ENCODE measurements at places on chromosomes 5 and 9. TPM values are rescaled to one million over a fixed set of nuclear protein-coding genes. Genes with fewer than 3 reads are reported as not detected.

C5orf52 gene
- total RNA-seq = not detected

GRCh38 chr9:94110821-94111252, 26.6 kb downstream of the PTPDC1 start:
- DNase-seq = peak; percentile 94

SLC6A18 gene
- total RNA-seq = not detected

DNA sequence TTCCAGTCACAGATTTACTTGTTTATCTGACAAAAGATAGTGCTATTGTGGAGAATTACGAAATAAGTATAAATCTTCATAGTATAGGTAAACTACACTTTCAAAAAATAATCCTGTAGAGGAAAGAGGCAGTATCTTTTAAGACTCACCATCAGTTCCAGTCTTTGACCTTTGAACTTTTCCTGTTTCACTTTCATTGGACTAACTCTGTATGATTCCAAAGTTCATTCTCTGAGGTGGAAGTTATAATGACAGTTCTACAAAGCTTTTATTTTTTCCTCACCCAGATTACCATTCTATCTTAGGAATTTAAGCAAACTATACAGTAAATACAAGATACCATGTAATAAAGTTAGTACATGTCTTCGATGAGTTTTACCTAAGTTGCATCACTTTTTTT, 901.3 kb upstream of the SEMA6A start:
- no peak for DNase-seq

DNA sequence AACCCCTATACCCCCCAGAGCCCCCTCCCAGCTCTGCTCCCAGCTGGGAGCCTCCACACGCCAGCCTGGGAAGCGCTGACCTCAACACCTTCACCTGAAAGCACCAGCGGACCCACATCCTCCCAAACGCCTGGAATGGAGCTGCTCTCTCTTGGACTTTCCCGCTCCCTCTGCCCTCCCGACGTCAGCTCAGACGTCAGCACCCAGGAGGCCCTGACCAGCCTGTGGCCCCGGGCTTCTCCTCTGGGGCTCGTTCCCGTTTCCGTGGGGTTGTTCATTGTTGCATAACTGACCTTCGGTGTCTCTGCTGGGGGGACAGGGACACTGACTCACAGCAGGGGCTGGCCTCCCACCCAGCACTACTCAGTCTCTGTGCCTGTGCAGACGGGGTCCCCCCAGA, 35.0 kb upstream of the SLC6A3 start:
- DNase-seq = no peak

PPP3R2 gene
- not detected for total RNA-seq
